Small intestine (tissue), 16 donors: ENCODE measurements at places on chromosomes 5 and 9.

DNA sequence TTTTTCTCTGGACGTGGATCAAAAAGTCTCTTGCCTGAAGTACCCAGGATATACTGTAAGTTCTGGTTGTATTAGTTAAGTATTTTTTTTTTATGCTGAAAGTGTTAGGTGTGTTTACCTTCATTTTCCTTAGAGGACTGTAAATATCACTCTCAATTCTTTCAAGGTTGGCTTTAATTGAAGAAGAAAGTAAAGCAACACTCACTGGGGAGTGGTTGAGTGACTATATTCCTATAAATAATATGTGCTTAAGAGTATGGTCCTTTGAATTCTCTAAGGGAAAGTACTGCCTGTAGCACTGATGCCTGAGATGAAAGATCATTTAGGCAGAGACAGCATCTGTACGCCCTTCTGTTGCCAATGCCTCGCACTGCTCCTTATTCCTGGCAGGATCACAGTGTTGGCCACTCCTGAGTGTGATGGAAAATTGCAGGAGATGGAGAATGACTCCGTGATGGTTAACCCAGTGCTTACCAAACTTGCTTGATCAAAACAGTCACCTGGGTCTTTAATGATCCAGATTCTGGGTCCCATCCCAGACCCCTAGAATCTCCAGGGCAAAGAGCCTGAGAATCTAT lies 182.0 kb upstream of the MPDZ start:
- DNase-seq: no peak

GRCh38 chr5:39160576-39161213 lies 58.7 kb downstream of the FYB1 start:
- no peak for DNase-seq

DNA sequence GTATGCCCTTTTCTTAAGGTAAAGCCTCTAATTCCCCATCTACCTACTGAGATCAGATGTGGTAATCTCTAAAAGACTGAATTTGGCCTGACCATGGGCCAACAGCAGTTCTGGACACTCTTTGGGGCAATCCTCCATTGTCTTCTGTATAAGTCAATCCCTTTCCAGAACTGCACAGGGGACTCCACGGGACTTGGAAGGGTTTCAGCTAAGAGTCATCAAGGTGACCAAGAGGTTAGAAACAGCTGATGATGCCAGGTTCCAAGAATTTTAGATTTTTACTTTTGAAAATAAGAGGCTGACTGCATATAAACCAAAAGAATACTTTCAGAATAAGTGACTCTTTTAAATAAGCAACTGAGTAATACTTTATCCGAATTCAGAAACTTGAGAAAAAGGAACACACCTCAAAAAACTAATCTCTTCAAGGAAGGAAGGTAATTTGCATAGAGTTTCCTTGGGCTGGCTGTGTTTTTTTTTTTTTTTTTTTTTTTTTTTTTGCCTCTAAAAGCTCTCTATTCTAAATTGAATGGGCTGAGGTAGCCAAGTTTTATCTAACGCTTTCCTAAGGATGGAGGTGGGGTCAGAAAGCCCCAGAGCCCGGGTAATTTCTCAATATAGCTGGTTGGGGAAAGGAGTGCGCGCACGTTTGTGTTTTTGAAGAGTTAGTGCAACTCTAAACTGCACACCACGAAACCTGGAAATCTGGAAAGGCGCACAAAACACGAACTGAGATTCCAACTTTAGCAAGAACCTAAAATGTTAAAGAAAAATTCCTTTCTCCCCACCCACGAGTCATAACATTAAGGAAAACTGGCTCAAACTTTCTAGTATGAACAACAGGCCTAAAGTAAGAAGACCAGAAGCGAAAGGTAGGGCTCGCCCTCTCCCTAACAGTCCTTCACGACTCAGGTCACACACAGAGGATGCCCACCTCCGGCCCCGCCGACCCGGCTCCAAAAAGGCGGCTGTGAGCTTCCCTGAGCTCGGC lies 1.3 kb downstream of the VCP start:
- DNase-seq: peak; percentile 21

GRCh38 chr5:40683305-40683704 lies 3.6 kb downstream of the PTGER4 start:
- no peak for DNase-seq

DNA sequence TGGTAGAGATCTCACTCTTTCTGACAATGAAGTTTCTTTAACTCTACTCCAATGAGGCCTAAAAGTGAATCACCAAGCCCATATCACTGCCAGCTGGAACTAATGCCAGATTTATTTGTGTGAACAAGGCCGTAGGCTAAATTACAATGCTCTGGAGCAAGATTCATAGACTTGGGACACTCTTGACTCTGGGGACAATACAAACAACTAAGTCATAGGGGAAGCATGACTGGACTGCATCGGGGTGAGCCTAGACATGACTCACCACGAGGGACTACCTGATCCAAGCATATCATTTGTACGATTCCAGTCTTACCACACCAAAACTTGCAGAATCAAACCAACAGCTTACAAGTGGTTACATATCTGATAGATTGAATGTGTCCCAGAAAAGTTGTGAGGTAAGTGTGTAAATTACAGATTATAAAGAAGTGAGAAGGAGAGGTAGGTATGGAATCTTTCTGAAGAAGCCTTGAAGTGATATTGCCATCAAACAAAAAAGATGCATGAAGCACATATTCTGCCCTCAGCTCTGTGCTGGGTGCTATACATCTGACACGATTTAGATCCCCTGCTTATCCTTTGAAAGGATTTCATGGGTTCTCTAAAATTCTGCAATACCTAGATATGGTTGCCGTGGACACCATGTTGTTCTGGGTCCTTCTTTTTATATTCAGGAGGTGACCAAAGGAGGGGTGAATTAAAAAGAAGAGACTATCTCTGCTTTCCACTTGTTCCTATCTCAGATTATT lies 199.3 kb upstream of the PDE4D start:
- DNase-seq: no peak

DNA sequence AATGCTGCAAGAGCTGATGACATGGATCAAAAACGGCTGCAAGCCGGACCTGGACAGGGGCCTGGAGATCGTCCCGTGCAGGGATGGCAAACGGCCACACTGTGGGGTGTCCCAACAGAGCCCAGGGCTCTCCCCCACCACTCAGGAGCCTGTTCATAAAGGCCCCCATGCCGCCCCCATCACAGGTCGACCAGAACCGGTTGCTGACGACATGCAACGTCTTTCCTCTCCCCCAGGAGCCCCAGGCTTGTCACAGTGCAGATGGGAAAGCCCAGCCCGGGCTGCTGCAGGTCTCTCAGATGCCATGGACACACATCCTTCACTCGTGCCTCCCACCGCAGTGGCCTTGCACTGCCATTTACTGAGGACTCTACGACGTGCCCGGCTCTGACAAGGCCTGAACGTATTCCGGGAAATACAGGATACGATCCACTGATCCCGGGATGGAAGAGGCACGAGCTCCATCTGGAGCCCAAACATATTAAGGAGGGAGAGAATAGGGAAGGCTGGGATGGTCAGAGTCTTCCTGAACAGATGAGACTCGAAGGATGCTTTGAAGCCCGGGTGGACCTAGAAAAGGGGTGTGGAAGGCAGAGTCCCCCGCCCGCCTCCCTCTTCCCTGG lies 76.5 kb upstream of the SARDH start:
- no peak for DNase-seq

GRCh38 chr5:94245608-94246007 lies 372.8 kb downstream of the KIAA0825 start:
- DNase-seq: peak; percentile 35

DNA sequence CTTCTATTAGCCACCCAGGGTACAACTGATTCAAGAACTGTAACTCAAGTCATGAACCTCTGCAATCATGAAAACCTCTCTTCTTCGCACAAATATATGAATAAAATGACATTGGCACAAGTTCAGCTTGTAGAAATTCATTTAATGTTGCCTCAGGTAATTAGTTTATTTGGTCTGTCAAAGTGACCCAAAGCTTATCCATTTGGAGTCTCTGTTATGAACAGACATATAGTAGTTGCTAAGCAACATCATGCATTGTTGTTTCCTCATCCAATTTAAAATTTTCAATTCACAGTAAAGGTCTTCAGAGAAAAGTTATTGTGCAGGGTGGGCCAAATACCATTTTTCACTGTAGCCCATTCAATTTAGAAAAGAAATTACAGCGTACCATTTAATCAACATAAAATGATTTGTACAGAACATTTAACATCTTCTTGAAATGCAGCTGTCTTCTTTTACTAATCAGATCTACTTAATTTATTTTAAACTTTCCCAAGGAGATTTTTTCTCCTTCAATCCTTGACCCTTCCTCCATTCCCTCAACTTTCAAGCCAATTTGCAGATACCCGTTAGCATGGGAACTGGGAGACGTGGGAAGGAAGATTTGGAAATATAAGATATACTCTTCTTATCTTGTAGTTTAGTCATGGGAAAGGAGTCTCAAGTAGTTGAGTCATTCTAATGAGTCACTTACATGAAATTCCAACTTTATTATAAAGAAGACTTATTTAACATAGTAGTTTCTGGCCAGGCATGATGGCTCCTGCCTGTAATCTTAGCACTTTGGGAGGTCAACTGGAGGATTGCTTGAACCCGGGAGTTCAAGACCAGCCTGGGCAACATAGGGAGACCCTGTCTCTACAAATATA lies 231.3 kb downstream of the ATPSCKMT start:
- DNase-seq: no peak

- no peak for DNase-seq
Observed at GRCh38 chr5:102922799-102923477, 167.8 kb downstream of the PAM start.

- DNase-seq: no peak
Observed at GRCh38 chr9:137110911-137111787, 3.4 kb downstream of the DPP7 start.

- DNase-seq: no peak
Observed at GRCh38 chr5:128241051-128241695, 157.6 kb downstream of the SLC12A2 start.

GRCh38 chr9:1429297-1429696 lies 379.1 kb downstream of the DMRT2 start:
- peak; percentile 6 for DNase-seq

DNA sequence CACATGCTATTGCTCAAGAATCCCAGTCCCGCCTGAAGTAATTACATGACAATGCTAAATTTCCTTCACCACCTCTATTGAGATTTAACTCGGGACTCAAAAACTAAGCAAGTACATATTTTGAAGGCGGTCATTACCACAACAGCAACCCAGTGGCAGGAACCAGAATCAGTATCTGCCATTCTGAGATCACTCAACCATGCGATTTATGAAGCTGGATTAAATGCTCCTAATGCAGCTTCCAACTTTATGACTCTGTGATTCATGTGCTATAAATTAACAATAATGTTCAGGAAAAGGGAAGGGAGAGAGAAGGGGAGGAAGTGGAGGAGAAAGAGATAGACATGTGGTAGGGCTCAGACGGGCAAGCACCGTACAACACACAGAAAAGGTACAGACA lies 194.7 kb downstream of the DNAH5 start:
- no peak for DNase-seq

DNA sequence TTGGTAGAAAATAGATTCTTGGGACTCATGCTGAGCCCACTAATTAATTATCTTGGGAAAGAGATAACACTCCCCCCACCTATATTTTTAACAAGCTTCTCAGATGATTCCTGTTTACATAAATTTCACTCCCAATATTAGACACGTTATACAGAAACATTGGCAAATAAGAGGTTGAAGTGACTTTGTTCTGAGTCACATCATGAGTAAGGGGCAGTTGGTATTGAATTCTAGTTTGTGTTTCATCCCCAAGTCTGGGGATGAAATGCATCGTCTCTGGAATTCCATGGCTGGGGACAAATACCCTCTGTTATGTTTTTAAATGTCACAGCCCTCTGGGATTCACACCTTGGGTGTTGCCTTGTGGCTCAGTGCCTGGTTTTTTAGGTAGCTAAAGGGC lies 41.0 kb downstream of the BASP1 start:
- no peak for DNase-seq

DNA sequence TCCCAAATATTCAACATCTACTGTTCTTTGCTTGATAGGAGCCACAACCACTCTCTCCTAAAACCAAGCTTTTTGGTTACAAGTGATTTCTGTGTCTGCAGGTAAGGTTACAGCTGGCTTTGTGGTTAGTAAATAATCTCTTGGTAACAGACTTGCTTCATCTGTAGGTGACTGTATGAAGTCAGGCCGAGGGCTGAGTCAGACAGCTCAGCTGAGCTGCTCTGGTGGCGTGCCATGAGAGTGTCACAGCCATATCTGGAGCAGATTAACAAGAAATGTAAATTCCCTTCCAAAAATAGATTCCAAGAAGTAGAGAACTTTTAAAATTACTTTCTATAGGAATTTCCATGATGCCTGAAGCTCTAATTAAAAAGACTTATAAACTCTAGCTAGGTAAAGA lies 23.7 kb upstream of the TAS2R1 start:
- no peak for DNase-seq

DNA sequence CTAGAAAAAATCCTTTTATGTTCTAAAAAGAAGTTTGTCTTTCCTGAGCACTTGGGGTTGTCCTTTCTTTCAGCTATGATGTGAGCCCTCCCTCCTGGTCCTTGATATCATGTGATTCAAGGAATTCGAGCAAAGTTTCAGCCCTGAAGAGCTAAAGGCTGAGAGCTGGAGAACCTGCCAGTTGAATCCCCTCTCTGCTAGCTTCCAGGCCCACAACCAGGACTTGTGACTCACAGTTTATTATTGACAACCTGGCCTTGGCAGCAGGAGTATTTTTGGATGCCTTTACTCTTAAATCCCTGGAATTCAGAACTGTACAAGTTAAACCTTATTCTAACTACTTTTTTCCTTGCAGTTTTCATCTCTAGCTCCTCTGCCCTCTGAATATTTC lies 182.8 kb downstream of the SPOCK1 start:
- DNase-seq: no peak

DNA sequence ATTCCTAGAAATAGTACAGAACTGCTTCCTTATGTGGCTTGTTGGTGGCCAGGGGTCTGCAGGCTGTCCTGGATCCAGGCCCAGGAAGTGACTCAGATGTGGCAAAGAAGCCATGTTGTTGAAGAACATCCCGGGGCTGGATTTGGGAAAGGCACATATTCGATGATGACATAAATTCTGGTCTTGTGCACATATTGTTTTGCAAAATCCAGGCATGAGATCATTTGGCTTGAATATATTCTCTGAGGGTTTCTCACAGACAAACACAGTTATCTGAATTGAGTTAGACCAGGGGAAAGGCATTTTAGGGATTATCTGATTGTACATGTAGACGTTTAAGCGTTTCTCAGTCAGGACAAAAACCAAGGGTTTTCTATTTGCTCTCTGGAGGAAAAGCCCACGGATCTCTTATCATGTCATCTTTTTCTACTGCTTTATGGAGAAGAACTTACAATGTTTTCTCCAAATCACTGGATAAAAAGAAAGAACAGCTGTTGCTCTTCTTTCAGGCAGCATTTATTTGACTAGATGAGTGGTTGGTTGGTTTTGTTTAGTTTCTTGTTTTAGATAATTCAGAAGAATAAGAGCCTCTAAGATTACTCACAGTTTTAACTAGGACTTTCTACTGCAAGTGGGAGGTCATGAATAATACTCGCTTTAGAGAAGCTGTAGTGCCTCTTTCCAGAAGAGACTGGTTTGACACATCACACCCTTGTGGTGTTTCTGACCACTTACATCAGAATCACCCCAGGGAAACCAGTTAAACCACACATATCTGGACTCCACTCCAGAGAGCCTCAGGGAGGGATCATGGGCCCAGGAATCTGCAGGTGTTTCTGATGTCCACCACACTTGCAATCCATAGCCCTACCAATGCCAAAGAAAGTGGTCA lies 29.5 kb upstream of the LHFPL2 start:
- DNase-seq: no peak

- DNase-seq: no peak
Observed at GRCh38 chr9:80125731-80126264, 554.0 kb downstream of the TLE4 start.

- no peak for DNase-seq
Observed at GRCh38 chr5:137037848-137038247, 461.3 kb downstream of the SPOCK1 start.

GRCh38 chr9:93128011-93128714 lies 5.9 kb downstream of the NINJ1 start:
- DNase-seq: no peak
